ENCODE measurements at places on chromosomes 16 and 17.

GRCh38 chr16:56932721-56933619 is 1.0 kb downstream of the HERPUD1 start:
- H3K4me1 ChIP-seq = peaks cover 35% of the 10 kb centered on the region
- peaks cover 29% of the 10 kb centered on the region for H3K36me3 ChIP-seq
- H3K4me3 ChIP-seq = peak overlapping the region; percentile 98

DNA sequence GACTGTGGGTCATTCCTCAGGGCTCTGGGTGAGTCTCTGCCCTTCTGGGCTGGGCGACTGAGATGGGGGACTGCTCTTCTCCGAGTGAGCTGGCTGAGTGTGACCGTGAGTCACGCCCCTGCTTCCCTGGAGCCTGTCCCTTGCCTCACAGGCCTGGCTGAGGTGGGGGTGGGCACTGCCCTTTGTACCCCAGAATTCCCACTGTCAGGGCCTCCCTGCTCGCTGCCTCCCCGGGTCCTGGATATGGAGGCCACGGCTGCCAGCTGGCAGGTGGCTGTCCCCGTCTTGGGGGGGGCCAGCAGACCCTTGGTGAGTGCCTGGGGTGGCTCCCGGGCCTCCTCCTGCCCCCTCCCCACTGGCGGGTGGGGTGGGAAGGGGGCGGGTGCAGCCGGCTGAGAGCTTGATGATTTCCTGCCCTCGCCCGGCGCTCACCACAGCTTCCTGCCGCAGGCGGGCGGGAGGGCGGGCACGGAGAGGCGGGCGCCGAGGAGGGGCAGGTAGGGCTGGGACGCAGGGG is at the start of gene LAT:
LAT (plus strand) TSS at position 434 of the 517 bp plus-strand sequence. CDS start 366 bp downstream, outside the sequence.
- H3K27ac ChIP-seq = no peak within 1 kb of the TSS
- no peaks in the 10 kb centered on the region for H3K27me3 ChIP-seq
- H3K4me1 ChIP-seq = peaks cover 15% of the 10 kb centered on the region
- DNase-seq = no peak
- H3K4me3 ChIP-seq = peak within 1 kb of the TSS; percentile 54

GRCh38 chr16:87955302-87956097 is 4.3 kb downstream of the BANP start:
- H3K4me3 ChIP-seq = no peak overlapping the region
- no peaks in the 10 kb centered on the region for H3K27me3 ChIP-seq
- H3K36me3 ChIP-seq = peaks cover 9% of the 10 kb centered on the region
- no peak for DNase-seq
- H3K27ac ChIP-seq = peak overlapping the region; percentile 81
- H3K4me1 ChIP-seq = peaks cover 49% of the 10 kb centered on the region

DNA sequence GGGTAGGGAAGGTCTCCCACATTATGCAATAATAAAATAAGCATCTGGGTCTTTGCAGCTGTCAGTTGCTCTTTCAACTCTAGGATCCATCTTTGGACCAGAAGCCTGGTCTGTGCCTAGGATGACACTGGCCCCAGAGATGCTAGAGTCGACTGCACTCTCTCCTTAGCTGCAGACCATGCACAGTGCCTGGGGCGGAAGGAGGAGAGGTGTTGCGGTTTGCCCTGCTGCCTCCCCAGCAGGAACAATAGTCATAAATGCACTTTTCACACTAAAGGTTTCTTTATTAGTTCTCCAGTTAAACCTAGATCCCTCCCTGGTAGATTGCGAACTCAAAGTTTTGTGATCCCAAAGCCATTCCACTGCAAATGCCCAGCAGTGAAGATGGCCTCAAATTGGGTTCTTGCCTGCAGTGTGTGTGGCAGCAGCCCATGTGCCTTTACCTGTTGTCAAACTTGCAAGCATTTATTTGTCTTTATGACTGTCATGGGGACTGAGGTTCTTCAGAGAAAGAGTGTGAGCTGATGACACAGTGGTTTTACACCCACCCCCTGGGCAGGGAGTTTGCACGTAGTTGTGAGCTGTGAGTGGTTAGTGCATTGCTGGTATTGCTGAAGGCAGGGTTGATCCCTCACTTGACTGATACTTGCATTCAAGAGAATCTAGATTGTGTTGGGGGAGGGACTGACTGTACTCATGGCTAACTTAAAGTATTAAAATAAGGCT is 10.3 kb downstream of the ATXN1L start:
- H3K4me1 ChIP-seq = peaks cover 42% of the 10 kb centered on the region
- H3K27me3 ChIP-seq = no peaks in the 10 kb centered on the region

GRCh38 chr17:60971515-60972369 is 294.1 kb downstream of the BCAS3 start:
- H3K4me3 ChIP-seq = no peak overlapping the region
- DNase-seq = peak; percentile 12
- H3K4me1 ChIP-seq = peaks cover 2% of the 10 kb centered on the region

DNA sequence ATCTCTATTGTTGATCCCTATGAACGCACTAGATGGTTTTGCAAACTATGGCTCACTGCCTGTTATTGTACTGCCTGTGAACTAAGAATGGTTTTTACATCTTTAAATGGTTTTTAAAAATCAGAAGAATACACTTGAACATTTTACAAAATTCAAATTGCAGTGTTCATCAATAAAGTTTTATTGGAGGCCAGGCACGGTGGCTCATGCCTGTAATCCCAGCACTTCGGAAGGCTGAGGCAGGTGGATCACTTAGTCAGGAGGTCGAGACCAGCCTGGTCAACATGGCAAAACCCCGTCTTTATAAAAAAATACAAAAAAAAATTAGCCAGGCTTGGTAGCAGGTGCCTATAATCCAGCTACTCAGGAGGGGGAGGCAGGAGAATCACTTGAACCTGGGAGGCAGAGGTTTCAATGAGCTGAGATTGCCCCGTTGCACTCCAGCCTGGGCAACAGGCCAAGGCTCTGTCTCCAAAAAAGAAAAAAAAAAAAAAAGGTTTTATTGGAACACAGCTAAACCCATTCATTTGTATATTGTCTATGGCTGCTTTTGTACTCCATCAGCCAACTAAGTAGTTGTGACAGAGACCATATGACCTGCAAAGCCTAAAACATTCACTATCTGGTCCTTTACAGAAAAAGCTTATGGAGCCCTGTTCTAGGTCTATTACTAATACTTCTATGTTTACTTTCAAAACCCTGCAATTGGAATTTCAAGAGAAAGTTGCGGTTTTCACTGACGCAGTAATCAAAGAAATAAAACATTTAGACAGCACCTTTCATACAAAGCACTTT is 18.9 kb downstream of the IKZF3 start:
- DNase-seq = no peak
- H3K27ac ChIP-seq = peak overlapping the region; percentile 73
- H3K36me3 ChIP-seq = peaks cover 31% of the 10 kb centered on the region
- H3K4me1 ChIP-seq = peaks cover 51% of the 10 kb centered on the region
- no peak overlapping the region for H3K4me3 ChIP-seq

DNA sequence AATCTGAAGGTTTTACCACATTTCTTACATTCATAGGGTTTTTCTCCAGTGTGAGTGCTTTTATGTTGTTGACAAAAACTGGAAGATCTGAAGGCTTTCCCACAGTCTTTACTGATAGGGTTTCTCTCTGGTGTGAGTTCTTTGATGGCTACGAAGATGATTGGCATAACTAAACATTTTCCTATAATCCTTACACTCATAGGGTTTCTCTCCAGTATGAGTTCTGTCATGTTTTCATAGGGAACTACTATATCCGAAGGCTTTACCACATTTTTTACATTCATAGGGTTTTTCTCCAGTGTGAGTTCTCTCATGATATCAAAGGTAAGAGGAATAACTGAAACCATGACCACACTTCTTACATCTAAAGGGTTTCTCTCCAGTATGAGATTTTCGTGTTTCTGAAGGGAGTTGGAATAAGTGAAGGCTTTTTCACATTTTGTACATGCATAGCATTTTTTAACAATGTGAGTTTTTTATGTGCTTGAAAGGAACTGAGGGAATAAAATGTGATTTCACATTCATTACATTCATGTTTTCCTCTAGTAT is 1987.7 kb downstream of the TP53TG3F start:
- H3K27ac ChIP-seq = no peak overlapping the region
- H3K36me3 ChIP-seq = no peaks in the 10 kb centered on the region
- no peak for DNase-seq
- no peaks in the 10 kb centered on the region for H3K27me3 ChIP-seq
- H3K4me3 ChIP-seq = no peak overlapping the region

DNA sequence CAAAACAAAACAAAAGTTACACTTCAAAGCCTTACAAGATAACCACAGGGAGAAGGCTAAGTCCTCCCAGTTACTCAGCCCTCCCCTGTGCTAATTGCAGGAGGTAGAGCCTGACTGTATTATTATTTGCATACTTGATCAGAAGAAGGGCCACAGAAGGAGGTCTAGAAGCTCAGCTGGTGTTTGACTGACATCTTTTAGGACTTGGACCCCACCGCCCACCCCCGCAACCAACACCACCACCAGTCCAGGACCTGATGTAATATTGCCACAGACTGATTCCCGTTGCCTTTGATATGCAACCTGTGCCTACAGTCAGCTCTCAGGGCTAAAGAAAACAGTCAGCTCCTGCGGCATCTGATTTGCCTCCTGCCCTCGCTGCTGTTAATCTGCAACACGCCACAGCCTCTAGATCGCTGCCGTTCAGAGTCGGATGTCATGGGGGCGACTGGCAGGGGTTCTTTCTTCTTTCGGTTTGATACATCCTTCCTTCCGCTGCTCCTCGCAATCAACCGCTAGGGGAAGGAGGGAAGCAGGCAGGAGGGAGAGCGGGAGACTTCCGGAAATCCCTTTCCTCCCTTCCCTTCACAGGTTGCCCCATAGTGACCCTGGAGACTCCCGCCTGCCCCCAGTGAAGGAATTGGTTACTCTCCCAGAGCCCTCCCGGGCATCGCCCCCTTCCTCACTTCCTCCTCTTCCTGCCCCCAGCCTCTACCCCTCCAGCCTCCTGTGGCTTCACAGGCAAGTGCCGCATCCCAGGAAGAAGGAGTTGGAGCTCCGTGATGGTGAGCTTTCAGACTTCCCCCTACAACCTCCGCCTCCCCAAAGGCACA is 90.5 kb upstream of the SOX9 start:
- no peak for DNase-seq
- no peaks in the 10 kb centered on the region for H3K36me3 ChIP-seq
- peaks cover 2% of the 10 kb centered on the region for H3K4me1 ChIP-seq

DNA sequence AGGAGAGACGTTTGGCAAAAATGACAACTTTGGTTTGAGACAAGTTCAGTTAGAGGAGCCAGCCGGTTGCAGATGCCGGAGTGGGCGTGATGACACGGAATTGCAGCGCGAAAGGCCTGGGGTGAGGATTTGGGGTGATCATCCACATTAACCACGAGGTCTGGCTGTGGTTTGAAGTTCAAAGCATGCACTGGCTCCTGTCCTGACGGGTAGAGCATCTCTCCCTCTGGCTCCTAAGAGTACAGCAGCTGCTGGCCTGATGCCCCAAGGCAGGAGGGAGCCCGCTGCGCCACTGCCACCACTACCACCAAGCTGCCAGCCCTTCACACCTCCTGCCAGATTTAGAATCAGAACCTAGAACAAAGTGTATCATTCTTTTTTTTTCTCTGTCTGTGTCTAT is 3.7 kb downstream of the RHBDL3 start:
- peaks cover 15% of the 10 kb centered on the region for H3K4me1 ChIP-seq
- no peak overlapping the region for H3K27ac ChIP-seq
- H3K36me3 ChIP-seq = no peaks in the 10 kb centered on the region
- no peak overlapping the region for H3K4me3 ChIP-seq

- H3K36me3 ChIP-seq = no peaks in the 10 kb centered on the region
- H3K27me3 ChIP-seq = peaks cover 10% of the 10 kb centered on the region
- no peaks in the 10 kb centered on the region for H3K4me1 ChIP-seq
These were observed 61.3 kb upstream of the KIFC3 start for GRCh38 chr16:57863434-57864160.

DNA sequence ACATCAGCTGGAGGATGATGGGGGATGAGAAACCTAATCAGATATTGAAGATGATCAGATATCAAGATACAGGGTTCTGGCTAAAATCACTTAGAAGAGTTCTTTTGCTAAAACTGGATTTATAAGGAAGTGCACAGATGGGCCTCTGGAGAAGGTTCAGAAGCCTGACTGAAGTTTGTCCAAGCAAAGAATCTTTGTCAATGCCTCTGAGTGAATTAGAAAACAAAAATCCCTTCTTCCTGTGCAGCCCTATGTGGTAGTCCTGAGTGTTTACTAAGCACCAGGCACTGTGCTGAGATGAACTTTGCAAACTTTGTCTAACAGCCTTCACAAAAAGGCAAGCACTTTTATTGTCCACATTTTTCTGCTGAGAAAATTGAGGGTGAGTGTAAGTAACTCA is 11.4 kb upstream of the CENPV start:
- no peaks in the 10 kb centered on the region for H3K4me1 ChIP-seq
- H3K36me3 ChIP-seq = no peaks in the 10 kb centered on the region
- no peak for DNase-seq
- H3K27ac ChIP-seq = no peak overlapping the region
- no peak overlapping the region for H3K4me3 ChIP-seq

GRCh38 chr17:8846768-8847211 is 20.7 kb downstream of the PIK3R6 start:
- peaks cover 22% of the 10 kb centered on the region for H3K4me1 ChIP-seq
- H3K36me3 ChIP-seq = peaks cover 3% of the 10 kb centered on the region
- H3K4me3 ChIP-seq = no peak overlapping the region
- no peak overlapping the region for H3K27ac ChIP-seq
- DNase-seq = no peak

GRCh38 chr16:70779361-70779760 is 21.6 kb downstream of the VAC14 start:
- no peak overlapping the region for H3K4me3 ChIP-seq
- no peak overlapping the region for H3K27ac ChIP-seq
- H3K36me3 ChIP-seq = peaks cover 52% of the 10 kb centered on the region
- DNase-seq = no peak
- H3K4me1 ChIP-seq = no peaks in the 10 kb centered on the region

DNA sequence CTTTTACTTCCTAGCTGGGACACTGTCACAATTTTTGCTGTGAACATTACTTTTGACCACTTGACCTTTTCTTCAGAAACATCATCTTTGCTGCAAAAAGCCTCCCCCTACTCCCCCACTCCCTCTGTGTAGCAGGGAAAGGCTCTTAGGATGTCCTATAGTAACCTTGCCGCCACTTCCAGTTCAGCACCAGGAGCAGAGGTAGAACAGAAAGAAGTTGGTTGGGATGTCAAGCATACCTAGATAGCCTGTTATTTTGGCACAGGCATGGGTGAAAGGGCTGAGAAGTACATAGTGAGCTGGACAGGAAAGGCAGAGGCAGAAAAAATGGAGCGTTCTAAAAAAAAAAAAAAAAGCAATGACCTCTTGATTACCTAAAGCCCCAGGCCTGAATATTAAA is 31.3 kb downstream of the SMIM36 start:
- no peak for DNase-seq
- no peak overlapping the region for H3K4me3 ChIP-seq
- no peaks in the 10 kb centered on the region for H3K36me3 ChIP-seq
- peaks cover 7% of the 10 kb centered on the region for H3K4me1 ChIP-seq
- no peak overlapping the region for H3K27ac ChIP-seq

GRCh38 chr16:73553941-73554660 is 506.2 kb upstream of the ZFHX3 start:
- H3K4me3 ChIP-seq = no peak overlapping the region
- H3K36me3 ChIP-seq = no peaks in the 10 kb centered on the region
- no peaks in the 10 kb centered on the region for H3K27me3 ChIP-seq
- no peaks in the 10 kb centered on the region for H3K4me1 ChIP-seq

- no peaks in the 10 kb centered on the region for H3K4me1 ChIP-seq
- no peak overlapping the region for H3K27ac ChIP-seq
- no peak for DNase-seq
- no peaks in the 10 kb centered on the region for H3K27me3 ChIP-seq
- H3K36me3 ChIP-seq = no peaks in the 10 kb centered on the region
These were observed 111.3 kb upstream of the NOL11 start for GRCh38 chr17:67606471-67606870.

All from memory B cell (primary cell).